ENCODE measurements at places on chromosomes 4 and X. TPM values are rescaled to one million over a fixed set of nuclear protein-coding genes. Genes with fewer than 3 reads are reported as not detected.

DNA sequence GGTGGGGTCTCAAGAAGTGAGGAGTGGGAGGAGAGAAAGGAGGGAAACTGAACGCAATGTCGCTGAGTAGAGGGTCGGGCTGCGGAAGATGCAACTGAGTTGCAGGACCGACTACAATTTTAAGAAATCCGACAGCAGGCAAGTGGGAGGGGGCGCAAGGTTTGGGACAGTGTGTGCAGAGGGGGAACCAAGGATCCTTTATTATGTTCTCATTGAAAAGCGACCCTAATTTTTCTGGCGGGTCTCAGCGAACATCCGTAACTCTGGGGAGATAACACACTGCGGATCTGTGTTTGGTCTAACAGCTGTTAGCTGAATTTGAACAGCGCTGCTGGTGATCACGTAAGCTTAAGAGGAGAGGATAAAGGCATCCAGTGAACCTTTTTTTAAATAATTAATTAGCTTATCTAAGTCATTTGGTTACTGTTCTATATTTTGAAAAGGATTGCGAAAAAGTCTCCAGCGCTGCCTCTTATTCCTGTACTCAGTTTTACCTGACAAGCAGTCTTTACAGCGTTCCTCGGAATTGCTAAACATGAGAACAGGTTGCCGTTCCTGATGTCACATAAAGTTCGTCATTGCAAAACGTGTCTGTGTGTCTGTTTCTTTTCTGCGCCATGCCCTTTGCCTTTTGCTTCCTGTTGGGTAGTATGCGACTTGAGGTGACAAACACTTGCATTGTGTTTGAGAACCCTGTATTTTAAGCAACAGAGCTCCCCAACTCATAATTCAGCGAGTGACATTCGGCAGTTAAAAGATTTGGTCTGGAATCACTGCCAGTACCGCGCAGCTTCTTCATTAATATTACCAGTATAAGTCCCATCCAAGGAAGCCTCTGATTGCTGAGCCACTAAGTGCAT lies 1.3 kb downstream of the HTR2C start:
- no peak for DNase-seq

- no peak for DNase-seq
These were observed 216.6 kb upstream of the INTU start for GRCh38 chr4:127416115-127416514.

DNA sequence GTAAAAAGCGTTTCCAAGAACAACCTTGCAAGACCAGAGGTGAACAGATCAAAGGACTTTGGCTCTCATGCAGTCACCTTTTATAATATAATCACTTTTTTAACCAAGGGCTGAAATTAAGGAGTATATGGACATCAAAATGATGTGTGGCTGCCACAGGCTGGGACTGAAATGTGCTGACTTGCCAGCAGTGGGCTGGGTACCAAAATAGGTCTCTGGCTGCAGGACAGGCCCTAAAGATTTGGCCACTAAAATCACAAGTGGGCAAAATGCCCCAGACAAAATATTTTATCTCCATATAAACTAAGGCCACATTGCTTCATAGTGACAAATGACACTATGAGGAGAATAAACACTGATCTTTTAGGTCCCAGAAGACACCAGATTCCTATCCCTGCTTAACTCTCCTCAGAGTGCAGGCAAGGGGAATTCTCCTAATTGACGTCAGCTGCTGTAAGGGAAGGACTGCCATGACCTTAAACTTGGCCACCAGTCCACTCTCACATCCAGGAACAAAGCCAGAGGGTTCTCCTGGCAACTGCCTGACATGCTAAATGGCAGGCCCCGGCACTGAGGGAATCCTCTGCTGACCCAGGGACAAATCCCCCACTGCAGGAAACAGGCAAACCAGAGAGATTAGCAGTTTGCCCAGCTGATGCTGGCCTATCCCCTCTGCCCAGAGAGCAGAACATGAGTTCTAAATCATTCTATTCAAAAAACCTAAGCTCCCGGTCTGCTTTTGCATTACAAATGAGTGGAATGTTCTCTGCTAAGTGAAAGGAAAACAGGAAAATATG lies 155.8 kb downstream of the PPP3CA start:
- DNase-seq = no peak

GASK1B gene
- total RNA-seq = 81.6 TPM

MAGEB6B gene
- not detected for total RNA-seq

DNA sequence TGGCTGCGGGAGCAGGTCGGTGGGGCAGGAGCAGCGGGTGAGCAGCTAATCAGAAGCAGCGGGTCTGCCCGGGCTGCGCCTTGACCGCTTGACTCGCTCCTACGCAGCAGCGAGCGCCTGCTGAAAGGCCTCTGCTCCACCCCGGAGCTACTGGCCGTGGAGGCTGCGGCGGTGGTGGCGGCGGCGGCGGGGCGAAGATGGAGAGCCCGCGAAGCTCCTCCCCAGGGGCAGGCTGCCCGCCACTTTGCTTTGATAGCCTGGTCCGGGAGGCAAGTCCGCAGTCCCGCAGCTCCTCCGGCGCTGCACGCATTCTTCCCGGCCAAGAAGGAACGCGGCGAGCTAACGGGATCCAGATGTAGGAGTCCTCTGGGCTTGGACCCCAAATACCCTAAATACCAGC lies 36.7 kb downstream of the PJA1 start:
- no peak for DNase-seq

NUDT6 gene
- total RNA-seq = 5.5 TPM

DNA sequence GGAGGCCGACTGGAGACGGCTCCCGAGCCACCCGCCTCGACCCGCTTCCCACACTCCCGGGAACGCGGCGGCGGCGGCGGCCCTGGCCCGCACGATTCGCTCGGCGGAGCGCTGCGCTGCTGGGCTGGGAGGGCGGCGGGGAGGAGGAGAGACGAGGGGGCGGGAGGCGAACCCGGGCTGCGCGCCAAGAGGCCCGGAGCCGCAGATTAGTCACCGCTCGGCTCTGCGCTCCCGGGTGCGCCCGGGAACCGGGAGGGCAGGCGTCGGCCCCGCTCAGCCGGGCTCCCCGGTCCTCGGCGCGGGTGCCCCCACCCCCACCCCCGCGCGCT lies 11.2 kb upstream of the BCOR start:
- DNase-seq = no peak

- DNase-seq = no peak
These were observed 8.9 kb downstream of the FAT4 start for GRCh38 chr4:125323654-125324053.

DNA sequence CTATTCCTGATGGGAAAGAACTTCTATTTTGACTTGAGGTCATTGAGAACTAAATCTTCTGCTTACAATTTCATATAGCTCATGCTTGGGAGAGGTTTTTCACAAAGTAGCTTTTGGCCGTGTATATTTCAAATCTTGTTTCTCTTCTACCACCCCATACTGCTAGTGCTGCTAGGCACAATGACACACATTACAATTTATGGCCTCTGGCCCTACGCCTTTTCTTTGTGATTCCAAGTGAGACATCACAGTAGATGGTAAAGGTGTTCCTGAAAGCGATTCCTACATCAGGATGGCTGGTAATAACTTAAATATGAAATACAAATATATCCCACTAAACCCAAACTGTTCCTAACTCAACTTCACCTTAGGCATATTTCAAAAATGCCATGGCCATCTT lies 101.1 kb downstream of the ATXN3L start:
- DNase-seq = no peak

GRCh38 chr4:15781427-15782095 lies 3.4 kb downstream of the CD38 start:
- DNase-seq = no peak

DNA sequence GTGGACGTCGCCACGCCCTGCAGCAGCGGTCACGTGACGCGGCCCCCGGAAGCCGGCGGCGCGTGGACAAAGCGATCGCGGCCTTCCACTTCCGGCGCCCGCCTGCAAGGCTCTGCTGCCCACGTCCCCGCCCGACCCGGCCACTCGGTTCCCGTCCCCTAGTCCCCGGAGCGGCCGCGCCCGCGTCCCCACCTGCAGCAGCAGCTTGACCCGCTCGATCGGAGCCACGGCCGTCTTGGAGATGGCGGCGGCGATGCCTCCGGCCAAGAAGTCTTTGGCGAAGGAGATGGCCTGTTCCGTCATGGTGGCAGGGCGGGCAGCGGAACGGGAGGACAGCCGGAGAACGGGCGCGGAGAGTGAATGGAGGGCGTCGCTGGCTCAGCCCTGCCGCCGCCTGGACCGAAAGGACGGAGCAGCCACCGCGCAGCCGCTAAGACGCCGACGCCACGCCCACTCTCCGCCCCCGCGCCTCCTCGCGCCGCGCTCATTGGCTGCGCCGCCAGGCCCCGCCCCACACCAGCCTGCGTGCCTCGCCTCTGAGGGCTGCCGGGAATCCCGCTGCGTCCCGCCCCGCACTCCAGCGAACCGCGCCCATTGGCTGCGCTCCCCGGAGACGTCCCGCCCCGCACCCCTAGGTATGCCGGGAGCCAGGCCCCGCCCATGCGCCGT lies at the start of gene SLC25A6:
TSS of gene SLC25A6 (minus strand) at position 407 of the 669 bp plus-strand sequence. CDS start at position 303, 104 bp downstream.
- peak; percentile 100 for DNase-seq

GRCh38 chrX:75301060-75301459 lies 27.2 kb downstream of the UPRT start:
- no peak for DNase-seq

GRCh38 chr4:69032847-69033638 lies 63.2 kb upstream of the UGT2B7 start:
- DNase-seq = no peak

GRCh38 chrX:47748576-47748975 lies 88.1 kb upstream of the ZNF81 start:
- DNase-seq = no peak

PGAM4 gene
- total RNA-seq = not detected

FAAH2 gene
- total RNA-seq = 0.29 TPM

SERPINA7 gene
- not detected for total RNA-seq

GRCh38 chr4:168153596-168154440 lies 61.5 kb downstream of the ANXA10 start:
- no peak for DNase-seq

DNA sequence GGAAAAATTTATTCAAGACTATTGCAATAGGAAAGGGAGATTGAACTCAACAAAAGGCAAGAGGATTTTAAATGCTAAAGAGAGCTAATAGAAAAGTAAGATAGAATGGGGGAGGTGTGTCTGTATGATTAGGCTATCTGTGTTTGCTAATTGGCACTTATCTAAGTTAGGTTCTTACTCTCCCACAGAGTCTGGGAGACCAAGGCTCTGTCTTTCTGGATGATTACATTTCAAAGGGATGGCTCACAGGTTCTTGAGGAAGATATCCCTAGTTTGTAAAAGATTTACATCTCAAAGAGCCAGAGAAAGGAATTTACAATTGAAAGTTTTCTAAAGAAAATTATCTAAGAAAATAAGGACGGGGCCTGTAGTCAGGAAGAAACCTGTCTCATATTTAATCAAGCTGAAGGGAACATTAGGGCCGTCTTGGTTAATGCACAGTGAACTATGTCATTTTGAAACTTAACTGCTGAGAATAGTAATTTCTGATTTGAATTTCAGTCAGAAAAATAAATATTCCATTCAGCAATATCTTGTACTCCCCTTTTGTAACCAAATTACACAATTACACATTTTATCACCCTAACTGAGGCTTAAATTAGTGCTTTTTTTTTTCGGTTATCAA lies 75.8 kb downstream of the MAGEB10 start:
- DNase-seq = no peak

LCORL gene
- 10.0 TPM for total RNA-seq

TEX13D gene
- not detected for total RNA-seq

DNA sequence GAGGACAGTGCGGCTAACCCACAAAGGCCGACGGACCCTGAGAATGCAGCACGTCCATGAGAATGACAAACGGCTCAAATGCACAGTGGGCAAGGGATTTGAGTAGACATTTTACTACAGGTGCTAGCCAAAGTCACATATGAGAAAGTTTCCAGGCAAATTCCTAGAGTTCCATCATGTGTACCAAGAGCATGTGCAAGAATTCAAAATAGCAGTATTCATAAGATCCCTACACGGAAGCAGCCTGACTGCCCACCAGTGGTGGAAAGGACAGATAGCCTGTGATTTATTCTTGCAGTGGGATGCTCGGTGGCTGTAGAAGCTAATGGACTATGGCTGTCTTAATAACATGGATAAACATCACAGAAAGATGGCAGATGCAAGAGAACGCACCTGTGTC lies 68.0 kb downstream of the RGS12 start:
- DNase-seq = no peak

GRCh38 chr4:105990933-105991332 lies 95.7 kb downstream of the NPNT start:
- DNase-seq = peak; percentile 91

GRCh38 chr4:8191136-8191747 lies 7.8 kb upstream of the SH3TC1 start:
- no peak for DNase-seq

DNA sequence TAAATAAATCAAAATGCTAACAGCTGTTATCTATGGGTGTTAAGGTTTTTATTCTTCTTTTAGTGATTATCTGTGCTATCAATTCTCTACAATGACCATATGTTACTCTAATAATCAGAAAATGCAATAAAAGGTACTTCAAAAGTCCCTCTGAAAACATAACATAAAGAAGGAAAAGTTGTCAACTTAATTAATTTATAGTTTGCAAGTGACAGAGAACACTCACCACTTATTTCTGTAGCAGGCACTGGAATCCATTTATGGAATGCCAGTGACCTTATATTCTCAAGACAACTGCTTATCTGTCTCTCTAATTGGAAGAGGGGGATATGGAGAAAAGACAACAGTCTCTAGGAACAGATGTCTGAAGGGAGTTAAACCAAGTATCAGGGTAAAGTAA lies 25.6 kb upstream of the PLS3 start:
- DNase-seq = no peak

- DNase-seq = no peak
These were observed 15.2 kb upstream of the GPC3 start for GRCh38 chrX:134000260-134001245.

DNA sequence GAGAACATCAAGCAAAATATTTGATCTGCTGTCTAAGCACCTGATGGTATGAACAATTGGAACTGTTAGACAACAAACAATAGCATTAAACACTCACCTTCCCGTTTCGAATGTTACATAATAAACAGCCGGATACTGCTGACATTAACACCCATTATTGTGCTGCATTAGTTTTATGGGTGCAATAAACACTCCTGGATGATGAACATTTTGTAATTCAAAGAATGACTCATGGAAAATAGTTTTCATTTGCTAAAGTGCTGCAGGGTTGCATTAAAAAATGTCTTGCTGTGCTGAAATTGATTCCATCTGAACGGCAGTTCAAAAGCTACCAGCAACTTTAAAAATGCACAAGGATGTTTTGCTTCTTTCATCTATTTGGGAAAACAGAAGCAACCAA lies 100.8 kb upstream of the SORBS2 start:
- DNase-seq = no peak

DNA sequence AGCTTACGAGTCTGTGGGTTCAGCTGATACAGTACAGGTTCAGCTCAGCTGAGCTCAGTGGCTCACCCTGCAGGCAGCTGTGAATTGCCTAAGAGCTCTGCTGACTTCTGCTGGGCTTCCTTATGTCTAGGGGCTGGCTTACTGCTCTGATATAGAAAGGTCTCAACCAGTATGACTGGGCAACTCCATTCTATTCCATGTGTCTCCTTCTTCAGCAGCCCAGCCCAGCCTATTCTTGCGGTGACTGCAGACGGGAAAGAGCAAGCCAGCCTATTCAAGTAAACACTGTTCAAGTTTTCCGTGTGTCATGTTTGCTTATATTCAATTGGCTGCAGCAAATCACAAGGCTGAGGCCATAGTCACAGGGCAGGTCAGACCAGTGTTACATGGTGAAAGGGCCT lies 615.4 kb upstream of the ZFP42 start:
- no peak for DNase-seq

TMEM185A gene
- total RNA-seq = 19.9 TPM
